ENCODE measurements at places on chromosomes 3 and 15.

- DNase-seq, result no peak
Observed at GRCh38 chr3:89332386-89332785, 225.0 kb downstream of the EPHA3 start.

DNA sequence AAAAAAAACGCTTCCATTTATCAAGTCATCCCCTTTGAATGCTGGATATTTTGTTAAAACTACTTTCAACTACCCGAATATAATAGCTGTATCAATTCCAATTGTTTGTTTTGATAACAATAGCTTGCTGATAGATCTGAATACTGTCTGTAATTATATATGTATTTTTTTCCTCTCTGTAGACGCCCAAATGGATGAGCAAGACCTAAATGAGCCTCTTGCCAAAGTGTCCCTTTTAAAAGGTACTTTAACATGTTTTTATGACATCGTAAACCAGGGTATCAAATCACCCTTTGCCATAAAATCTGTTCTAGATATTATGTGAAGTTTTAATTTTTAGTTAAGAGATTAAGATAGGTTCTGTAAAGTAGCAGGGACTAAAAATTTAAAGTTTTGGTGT, 111.5 kb upstream of the FLNB start:
- DNase-seq, result no peak

GRCh38 chr3:113194823-113195401, 16.4 kb upstream of the BOC start:
- no peak for DNase-seq

GRCh38 chr3:177538048-177538749, 340.9 kb upstream of the TBL1XR1 start:
- DNase-seq, result no peak
